ENCODE measurements at places on chromosomes 6 and 20. TPM values are rescaled to one million over a fixed set of nuclear protein-coding genes. Genes with fewer than 3 reads are reported as not detected.

AVP gene
- not detected for polyA plus RNA-seq

CD164 gene
- 299 TPM for polyA plus RNA-seq

ROS1 gene
- 49.4 TPM for polyA plus RNA-seq

GRCh38 chr6:99318566-99318965, 30.9 kb downstream of the FAXC start:
- no peak for DNase-seq

DNA sequence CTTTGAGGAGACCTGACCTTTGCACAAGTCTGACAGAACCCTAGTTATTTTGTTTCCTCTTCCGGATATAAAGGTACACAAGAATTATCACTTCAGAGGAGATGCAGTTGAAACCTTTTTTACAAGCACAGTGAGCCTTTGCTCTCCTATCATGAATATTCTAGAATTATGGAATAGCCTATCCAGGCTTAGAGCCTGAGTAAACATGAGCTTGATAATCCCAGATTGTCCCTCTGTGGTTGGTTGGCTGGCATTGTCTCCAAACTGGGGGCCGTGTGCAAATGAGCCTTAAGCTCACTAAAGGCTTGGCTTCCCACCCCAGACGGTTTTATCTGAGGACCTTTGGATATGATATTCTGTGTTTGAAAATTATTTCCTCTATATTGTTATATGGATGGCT, 32.0 kb downstream of the BTBD3 start:
- no peak for DNase-seq

DNA sequence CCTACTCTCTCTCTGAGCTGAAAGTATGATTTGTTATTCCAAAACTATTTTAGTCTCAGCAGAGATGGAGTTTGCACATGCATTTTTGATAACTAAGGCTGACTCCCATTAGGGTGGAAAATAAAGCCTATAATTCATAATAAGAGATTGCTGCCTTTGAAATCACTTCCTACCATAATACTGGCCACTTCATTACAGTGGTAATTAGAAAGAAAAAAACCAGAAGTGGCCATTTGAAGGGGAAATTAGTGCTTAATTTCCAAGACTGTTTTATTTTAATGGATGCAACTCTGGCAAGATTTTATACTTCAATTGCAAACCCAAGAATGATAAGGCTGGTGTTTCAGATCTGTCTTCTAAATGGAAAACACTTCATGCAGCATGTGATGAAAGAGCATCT, 43.4 kb downstream of the SLC35B3 start:
- DNase-seq, result no peak

DNA sequence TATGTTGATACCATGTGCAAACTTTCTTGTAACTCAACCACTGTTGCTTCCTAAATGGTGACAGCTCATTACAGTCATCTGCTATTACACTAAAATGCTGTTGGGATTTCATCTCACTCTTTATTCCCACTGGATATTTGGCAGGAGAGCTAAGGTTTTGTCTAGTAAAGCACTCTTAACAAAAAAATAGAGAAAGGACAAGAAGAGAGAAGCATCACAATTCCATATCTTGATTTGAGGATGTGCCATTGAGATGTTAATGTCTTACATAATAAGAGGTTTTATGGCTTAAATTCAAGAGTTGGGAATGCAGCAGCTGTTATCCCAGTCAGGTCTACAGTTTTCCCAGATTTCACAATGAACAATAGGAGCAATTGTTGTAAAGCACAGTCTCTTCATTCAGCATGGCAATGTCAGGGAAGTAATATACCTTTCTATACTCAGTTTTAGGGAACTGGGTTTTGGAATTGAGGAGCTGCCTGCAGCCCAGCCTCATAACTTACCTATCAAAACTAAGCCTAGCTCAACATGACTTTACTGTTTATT, 134.9 kb downstream of the ISM1 start:
- no peak for DNase-seq

DNA sequence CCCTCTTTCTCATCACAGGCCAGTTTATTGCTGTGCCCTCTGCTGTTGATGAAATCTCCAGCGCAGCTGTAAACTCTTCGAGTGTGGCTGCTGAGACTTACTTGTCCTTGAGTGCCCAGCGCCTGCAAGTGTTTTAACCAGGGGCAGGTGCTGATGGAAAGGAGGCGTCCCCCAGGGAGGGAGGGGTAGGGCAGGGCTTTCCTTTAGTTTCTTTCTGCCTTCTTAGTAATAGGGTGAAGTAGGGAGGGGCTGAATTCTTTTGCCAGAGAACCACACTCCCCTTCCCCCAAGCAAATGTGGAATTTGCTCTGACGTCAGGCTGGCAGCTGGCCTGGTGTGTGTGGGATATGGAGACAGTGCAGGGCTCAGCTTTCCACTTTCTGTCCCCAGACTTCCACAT, 61.2 kb downstream of the IGF2R start:
- DNase-seq, result peak; percentile 86

GRCh38 chr20:4855555-4855954, 133.8 kb downstream of the PRND start:
- DNase-seq, result no peak

DNA sequence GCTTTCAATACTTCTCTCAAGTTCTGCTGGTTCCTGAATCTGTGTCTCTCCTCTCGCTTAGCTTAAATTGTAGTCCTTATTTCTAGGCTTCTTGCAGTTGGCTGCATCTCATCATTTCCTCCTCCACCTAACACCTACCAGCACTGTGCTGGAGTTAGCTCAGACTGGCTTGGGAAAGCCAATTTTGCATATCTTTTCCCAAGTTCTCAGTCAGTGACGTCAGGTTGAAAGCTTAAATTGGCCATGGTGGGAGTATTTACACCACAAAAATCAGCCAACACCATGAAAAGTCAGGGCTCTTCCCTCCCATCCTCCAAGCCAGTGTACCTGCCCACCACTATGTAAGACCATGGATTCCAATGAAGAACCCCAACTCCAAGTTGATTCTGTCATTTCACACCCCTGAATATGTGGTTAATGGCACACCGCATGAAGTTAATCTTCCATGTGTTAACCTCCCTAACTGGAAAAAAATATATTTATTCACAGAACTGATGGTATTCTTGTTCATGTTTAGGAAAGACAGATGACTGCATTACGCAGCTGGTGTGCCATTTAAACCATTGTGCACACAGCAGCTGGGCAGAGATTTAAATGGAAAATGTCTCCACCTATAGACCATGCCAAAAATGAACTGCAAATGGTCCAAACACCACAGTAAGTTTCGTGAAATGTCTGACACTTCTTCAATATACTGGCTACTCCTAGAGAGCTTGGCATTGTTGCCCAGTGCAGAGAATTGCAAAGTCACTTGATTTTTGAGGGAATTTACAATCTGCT, 274.1 kb upstream of the MAP3K7 start:
- no peak for DNase-seq

DNA sequence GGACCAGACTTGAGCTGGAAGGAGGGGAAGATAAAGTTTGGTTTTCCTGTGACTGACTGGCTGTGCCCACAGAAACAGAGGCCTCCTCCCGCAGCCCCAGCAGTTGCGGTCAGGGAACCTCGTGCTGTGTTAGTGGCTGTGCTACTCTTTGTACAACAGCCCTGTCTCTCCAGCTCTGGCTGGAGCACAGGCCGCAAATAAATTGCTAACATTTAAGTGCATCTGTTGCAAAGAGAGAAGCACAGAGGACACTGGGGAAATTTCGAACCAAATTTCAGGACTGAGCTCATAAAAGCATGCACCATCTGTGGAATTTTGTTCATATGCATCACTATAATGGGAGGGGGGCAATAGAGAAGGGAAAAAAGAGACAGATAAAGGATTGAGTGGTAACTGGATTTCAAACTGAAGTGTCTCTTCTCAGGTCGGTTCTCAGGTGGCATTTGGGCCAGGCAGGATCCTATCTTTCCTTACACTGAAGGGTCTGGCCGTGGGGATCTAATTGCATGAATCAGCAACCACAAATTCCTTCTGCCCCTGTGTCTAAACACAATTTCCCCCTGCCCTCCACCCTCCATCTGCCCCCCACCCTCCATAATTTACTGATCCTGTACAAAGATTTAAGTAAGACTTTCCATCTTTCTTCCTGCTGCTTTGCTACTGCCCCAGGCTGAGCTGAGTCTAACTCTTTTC, 88.9 kb upstream of the ATXN1 start:
- no peak for DNase-seq

DNA sequence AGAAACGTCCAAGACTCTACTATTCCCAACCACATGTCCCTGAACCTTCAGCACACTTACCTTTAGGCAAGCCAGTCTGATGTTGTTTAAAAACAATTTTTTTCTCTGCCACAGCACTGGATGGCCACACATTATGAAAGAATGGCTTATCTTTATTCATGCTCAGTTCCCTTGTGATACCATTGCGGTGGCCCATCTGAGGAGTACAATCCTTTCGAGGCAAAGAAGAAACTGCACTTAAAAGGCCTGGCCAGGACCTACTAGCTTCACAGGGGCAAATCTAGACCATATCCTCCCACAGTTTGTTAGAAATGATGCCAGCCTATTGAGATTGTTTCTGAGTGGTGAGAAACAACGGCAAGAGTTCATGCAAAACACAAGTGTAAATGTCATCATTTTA, 88.4 kb upstream of the PLEKHG1 start:
- no peak for DNase-seq

DNA sequence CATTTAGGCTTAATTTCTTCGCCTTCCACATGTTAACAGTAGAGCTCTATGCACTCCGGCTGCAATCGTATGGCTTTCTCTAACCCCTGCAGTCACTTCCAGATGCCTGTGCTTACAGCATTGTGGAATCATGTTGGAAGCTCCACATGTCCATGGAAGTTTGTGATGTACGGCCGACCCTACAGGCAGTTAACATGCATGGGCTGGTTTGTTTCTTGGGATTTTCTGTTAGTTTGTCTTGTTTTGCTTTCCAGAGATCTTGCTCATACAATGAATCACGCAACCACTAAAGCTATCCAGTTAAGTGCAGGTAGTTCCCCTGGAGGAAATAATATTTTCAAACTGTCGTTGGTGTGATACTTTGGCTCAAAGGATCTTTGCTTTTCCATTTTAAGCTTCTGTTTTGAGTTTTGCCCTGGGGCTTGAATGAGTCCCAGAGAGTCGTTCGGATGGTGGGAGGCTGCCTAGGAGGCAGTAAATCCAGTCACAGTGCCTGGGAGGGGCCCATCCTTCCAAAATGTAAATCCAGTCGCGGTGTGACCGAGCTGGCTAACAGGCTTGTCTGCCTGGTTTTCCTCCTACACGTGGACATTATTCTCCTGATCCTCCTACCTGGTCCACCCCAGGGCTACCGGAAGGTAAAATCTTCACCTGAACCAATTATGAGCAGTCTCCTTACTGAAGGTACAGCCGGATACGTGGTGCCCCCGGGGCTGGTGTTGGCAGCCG, 225.9 kb downstream of the SMOC2 start:
- no peak for DNase-seq

DNA sequence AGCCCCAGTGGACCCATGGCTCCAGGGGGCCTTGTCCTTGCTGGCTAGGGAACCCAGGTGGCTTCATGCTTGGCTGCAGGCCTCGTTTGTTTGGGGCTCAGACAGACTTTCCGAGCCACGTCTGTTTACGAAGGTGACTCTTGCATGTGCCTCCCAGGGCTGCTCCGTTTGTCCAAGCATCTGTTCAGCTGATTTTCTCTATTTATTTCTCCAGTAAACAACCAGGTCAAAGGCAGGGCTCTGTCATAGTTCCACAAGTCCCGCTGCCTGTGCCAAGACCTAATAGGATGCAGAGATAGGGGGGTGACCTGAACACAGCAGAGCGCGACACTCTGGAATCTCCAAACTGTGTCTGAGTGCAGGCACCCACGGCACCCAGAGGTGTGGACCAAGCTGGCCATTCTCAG, 12.8 kb upstream of the SPO11 start:
- no peak for DNase-seq

DNA sequence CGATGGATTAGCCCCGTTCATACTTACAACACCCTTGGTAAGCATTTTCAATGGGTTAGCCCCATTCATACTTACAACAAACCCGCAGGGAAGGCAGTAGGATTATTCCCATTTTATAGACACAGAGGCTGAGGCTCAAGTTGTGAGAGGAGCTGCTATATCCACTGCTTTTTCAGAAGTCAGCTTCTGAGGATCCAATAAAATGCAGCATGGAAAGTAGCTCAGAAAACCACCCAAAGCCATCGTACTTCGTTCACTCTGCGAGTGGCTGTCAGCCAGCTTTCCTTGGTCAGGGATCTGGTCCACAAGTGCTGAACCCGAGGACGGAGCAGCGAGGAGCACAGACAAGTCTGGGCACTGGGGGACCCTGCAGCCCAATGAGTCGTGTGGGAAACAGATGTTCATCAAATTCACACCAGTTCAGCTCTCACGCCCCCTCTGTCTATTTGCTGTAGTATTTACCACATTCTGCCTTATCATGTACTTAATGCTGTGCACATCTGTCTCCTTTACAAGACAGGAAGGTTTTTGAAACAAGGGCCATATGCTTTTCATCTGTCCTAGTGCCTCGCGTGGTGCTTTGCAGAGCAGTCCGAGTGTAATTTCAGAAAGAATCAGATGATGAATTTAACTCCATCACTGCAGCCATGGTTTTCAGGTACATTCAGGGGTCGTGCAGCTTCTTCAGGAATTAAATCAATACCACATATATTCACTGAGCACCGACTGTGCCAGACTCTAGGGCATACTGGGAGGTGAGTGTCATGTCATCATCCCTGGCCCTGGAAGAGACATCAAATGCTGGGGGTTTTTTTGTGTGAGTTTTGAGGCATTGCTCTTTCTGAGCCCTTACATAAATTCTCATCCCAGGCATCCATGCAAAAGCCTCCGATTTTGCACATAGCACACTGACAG, 256.9 kb downstream of the CDH26 start:
- DNase-seq, result no peak

- DNase-seq, result no peak
Observed at GRCh38 chr6:74735304-74735703, 470.5 kb downstream of the COL12A1 start.

DNA sequence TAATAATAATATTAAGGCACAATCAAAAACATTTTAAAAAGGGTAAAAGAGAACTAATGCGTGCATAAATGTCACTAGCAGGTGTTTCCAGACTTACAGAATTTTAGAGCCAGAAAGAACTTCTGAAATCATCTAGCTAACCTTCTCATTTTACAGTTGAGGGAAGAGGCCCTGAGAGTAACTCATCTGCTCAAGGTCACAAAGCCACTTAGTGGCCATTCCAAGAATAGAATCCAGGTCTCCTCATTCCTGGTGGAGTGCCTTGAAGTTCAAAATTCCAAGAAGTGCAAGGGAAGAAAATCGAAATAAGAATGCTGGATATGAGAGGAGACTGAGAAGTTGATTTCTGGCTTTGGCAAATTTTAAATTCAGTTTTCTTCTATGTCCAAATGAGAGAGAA, 3.2 kb upstream of the KIAA0408 start:
- no peak for DNase-seq

GRCh38 chr20:10812759-10813327, 139.0 kb upstream of the JAG1 start:
- DNase-seq, result no peak

All from left lung (tissue), 14 donors.